ENCODE measurements at places on chromosomes 5 and 9. TPM values are rescaled to one million over a fixed set of nuclear protein-coding genes. Genes with fewer than 3 reads are reported as not detected.

GRCh38 chr5:91103353-91104061 is 279.6 kb downstream of the ARRDC3 start:
- DNase-seq, result no peak

- DNase-seq, result peak; percentile 1
Measured at GRCh38 chr9:73270967-73271721, 119.5 kb downstream of the ANXA1 start.

- peak; percentile 26 for DNase-seq
Measured at GRCh38 chr5:9498541-9499497, 47.1 kb downstream of the SEMA5A start.

DNA sequence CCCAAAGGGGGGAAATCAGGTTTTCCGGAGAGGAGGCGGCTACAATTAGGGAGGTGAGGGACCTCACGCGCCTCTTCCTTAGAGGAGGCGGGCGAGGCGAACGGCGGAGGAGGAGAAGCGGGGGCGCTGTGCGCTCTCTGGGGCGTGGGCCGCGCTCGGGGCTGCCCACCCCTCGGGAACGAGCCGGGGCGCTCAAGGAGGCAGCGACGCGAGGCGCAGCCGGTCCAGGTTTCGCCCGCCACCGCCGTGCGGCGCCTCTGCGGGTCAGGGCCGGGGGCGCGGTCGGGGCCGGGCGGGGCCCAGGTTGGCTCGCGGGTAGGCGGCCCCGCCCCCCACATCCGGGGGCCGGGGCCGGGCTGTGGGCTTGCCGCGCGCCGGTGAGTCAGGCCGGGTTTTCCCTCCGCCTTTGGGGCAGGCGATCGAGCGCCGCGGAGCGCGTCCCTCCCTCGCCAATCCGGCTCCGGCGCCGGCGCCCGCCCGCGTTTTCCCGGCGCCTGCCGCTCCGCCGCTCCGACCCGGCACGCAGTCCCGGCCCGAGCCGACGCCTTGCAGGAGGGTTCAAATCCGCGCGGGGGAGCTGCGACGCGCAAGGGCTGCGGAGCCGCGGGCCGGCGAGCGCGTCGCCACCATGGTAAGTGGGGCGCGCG is at the start of gene N4BP3:
N4BP3 (plus strand) TSS at position 392 of the 647 bp plus-strand sequence. CDS start 6,052 bp downstream, outside the sequence.
- DNase-seq, result peak; percentile 88

GRCh38 chr5:97888439-97888838 is 705.4 kb upstream of the RIOK2 start:
- no peak for DNase-seq

GRCh38 chr5:113397046-113397445 is 37.7 kb downstream of the TSSK1B start:
- DNase-seq, result no peak

DNA sequence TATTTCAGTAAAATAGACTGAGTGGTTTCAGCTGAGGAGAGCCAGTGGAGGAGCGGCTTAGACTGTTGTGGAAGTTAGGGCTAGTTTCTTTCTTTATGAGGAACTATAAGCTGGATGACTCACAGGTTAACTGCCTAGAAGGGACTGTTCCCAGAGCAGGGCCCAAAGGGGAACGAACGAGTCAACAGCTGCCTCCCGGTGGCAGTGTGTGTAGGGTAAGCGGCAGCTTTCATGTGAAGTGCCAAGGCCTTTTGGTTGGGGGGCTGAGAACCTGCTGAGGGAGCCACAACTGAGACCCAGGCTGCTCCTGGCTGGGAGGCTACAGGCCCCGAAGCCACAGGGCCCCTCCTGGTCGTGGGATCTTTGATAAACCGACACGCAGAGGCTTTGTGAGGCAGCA is 7.0 kb downstream of the SQSTM1 start:
- peak; percentile 66 for DNase-seq

IL7R gene
- total RNA-seq, result 3.4 TPM

EGFLAM gene
- not detected for total RNA-seq

All from MG63 (cell line).